ENCODE measurements at places on chromosomes 1 and 21.

DNA sequence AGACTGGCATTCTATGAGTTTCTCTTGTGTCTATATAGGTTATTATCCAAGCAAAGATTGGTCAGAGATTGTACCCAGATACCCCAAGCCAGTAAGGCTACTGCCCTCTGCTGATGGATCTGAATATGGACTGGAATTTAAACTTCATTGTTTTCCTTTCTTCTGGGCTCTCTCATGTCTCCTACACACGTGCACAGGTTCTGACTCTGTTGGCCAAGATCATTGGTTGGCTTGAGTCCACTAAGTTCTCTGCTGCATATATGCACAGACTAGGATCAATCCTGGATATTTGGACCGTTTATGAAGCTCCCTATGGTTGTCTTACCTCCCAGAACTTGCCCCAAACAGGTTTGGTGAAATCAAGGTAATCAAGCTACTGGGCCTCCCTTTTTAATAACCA lies 69.7 kb downstream of the CC2D1B start:
- DNase-seq = peak; percentile 9

- DNase-seq = no peak
Measured at GRCh38 chr1:54559771-54560231, 11.8 kb downstream of the ACOT11 start.

GRCh38 chr21:15732290-15732995 lies 2.7 kb downstream of the USP25 start:
- no peak for DNase-seq

DNA sequence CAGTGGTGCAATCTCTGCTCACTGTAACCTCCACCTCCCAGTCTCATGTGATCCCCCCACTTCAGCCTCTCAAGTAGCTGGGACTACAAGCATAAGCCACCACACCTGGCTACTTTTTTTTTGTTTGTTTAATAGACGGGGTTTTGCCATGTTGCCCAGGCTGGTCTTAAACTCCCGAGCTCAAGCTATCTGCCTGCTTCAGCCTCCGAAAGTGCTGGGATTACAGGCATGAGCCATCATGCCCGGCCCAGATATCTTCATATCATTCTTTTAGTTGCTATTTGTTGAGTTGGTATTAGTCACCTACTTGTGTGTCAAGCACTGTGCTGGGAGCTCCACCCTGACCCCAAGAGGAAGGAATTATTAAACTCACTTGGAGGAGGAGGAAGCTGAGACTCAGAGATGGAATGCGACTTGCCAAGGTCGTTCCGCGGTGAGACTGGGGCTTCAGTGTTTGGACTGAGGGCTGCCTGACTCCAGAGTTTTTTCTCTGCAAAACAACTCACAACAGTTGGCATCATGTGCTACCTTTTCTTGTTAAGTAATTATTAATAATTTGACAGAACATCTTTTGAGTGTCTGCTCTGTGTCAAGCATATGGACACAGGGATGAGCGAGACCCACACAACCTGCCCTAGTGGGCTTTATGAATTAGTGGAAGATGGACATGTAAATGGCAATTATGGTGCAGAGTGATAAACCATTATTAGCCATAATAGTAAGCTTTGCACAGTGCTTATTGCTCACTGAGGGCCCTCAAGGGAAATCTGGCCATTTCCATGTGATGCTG lies 132.0 kb downstream of the FOXD2 start:
- no peak for DNase-seq

GRCh38 chr21:39079617-39080016 lies 103.6 kb downstream of the PSMG1 start:
- DNase-seq = no peak

- DNase-seq = no peak
Measured at GRCh38 chr1:247266053-247266452, 10.2 kb downstream of the VN1R5 start.

Data from activated naive CD4-positive, alpha-beta T cell treated with anti-CD3 and anti-CD28 coated beads, Interleukin-2, amount 50 U/mL, for 72 hours (primary cell).